ENCODE measurements at places on chromosomes 5 and 9.

DNA sequence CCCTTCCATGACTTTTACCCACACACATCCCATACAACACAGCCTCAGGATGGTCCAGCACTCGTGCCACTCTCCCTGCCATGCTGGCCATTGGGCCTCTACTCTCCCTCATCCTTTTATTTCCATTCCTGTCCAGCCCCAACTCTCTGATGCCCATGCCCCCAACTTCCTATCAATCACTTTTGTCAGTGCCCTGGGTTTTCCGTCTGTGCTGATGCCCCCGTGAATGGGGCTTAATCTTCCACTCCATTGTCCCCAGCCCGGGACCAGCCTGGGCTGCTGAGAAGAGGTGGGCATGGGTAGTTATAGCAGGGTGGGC is 12.6 kb upstream of the ACSL6 start:
- no peak for DNase-seq

DNA sequence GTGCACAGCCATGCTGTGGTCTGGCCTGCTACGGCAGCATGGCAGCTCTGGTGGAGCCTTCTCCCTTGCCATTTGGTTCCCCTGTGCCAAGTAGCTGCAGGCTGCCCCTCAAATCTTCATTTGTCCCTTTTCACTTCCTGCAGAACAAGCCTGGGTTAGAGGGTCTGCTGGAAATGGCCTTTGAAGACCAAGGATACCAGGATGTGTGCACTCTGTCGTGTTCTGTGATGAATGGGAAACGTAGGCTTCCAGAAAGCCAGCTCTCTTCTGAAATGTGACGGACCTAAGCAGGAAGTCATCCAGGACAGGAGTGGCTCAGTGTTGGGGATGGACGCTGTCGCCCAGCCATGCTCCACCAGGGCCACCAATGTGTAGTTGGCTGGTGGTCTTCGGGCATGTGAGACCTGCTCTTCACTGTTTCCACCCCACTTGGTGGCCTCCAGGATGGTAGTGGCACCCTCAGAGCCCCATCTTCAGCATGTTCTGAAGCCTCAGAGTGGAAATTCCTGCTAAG is 3.4 kb upstream of the POMT1 start:
- no peak for DNase-seq

- DNase-seq, result no peak
These were observed 94.0 kb upstream of the ABCA1 start for GRCh38 chr9:105021917-105022316.

- no peak for DNase-seq
These were observed 104.7 kb downstream of the ADAMTS2 start for GRCh38 chr5:179240561-179240960.

GRCh38 chr9:37936376-37936775 is 32.4 kb upstream of the SLC25A51 start:
- no peak for DNase-seq

- no peak for DNase-seq
These were observed 17.8 kb upstream of the DPM2 start for GRCh38 chr9:127955294-127956015.

GRCh38 chr9:106616851-106617345 is 246.1 kb upstream of the ZNF462 start:
- no peak for DNase-seq

DNA sequence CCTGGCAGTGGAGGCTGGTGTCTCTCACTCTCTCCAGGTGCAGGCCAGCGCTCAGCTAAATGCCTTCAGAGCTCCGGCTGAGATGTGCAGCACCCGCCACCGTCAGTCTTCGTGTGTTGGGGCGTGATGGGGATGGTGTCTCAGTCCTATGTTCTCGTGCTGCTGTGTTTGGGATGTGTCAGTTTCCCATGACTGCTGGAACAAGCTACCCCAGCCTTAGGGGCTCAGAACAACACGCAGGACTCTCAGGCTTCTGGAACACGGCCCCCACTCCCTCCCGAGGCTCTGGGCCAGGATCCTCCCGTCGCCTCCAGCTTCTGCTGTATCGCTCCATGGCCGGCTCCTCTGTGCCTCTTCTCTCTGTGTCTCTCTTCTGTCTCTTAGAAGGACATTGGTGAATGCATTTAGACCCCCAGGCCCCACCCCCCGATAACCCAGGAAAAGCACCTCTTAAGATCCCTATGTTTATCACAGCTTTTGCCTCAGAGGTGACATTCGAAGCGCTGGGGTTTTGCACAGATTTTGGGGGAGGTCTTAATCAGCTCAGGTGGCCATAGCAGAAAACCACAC is 9.6 kb upstream of the CEP72 start:
- DNase-seq, result no peak

GRCh38 chr9:5435912-5436311 is 1.8 kb downstream of the PLGRKT start:
- DNase-seq, result no peak

DNA sequence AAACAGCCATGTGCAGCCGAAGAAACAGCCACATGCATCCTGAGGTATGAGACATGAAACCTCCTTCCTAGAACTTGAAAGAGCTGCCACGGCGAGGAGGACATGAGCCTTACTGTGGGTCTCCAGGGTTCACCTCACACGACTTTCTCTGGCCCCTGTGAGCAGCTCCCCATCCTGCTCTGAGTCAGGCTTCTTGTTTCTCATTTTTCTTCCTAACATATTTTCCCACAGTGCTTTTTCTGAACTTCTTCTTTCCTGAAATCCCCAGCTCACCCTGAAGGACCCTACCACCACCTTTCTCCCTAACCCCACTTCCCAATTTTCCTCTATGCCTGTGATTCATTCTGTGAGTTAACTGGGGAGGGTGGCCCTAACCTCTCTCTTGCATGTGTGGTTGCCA is 33.7 kb upstream of the ADRB2 start:
- DNase-seq, result no peak

GRCh38 chr9:90770182-90770738 is 31.4 kb upstream of the SYK start:
- DNase-seq, result no peak

DNA sequence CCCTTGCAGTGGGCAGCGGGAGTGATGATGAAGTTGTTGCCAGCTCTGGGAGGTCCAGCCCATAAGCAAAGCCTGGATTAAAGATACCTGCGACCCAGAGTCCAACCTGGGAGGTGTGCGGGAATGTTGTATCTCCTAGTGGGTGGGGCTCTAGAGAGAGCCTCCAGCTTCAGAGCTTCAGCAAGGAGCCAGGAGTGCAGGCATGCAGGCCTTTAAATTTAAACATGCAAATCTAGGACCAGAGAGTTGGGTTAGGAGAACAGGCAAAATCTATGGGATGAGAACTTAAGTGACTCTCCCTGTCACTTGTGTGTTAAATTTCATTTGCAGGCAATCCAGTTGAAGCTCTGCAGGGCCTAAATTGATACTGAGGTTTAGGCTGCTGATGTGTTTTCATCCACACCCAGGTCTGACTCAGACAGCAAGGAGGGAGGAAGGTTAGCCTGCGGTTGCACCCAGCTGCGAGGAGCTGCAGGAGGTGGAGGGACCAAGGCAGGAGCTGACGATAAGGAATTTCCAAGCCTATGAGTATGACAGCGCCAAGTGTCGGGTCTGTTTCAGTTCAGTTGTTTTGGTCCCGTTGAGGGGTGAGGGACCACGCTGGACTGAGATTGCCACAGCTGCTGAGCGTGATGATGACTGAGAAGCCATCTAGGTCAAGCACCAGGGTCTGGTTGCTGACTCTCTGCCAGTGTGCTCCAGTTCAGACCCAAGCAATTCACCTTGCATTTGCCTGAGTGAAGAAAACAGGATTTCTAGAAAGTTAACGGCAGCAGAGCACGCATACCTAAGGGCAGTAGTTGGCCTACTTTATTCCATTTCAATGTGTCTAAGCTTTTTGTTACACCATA is 243.0 kb downstream of the ICE1 start:
- DNase-seq, result no peak

- no peak for DNase-seq
These were observed 195.9 kb upstream of the PPP1R26 start for GRCh38 chr9:135283671-135284070.

- DNase-seq, result no peak
These were observed 190.7 kb downstream of the MAPKAP1 start for GRCh38 chr9:125515983-125516940.

- DNase-seq, result no peak
These were observed 44.5 kb downstream of the ERCC6L2 start for GRCh38 chr9:95920017-95920416.

DNA sequence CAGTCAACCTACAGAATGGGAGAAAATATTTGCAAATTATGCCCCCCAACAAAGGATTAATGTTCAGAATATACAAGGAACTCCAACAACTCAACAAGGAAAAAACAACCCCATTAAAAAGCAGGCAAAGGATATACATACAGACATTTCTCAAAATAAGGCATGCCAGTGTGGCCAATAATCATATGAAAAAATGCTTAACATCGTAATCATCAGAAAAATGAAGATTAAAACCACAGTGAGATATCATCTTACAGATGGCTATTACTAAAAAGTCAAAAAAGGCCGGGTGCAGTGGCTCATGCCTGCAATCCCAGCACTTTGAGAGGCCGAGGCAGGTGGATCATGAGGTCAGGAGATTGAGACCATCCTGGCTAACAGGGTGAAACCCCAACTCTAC is 103.2 kb downstream of the KLHL3 start:
- no peak for DNase-seq

DNA sequence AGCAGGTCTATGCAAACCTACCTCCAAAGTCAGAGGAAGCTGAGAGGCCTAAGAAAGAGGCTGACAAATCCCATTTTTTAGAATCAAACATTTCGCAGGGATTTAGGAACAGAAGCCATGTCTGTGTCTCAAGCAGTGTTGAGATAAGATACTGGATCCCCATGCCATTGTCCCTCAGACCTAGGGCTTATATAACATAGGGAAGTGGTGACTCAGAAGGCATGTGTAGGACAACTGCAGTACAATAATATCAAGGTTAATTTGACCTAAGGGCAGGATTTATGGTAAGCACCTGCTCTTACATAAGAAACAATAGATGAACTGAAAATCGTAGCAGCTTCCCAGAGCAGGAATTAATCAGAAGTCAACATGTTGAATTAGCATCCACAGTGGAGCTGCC is 459.4 kb downstream of the ANXA1 start:
- DNase-seq, result no peak

DNA sequence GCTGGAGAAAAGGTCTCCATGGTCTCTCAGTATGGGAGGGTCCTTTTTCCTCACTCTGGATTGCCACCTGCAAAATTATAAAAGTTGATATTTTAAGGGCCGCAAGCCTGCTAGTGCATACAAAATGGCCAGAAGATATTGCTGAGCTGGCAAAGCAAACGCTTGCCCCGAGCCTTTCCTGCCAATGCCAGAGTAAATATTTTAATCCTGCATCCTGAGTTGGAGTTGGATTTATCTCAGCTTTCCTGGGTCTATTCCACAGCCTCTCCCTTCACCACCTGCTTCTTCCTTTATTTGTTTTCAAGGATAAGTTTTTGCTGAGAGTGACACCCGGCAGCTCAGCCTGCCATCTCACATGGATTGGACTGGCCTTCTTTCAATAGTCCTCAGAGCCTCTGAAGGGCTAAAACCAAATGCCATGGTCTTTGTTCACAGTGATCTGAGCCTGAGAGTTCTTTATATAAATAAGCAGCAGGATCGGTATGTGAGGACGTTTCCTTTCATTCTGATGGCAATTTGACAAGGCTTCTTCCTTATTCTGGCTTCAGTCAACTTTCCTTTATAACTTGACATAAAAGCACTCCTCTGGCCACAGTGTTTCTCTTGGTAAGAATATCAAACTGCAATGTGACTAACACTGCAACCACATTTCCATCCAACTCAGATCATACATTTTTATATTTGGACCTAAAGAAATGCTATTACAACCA is 170.1 kb downstream of the ADAMTS12 start:
- DNase-seq, result no peak
